ENCODE measurements at places on chromosomes 3 and 15. TPM values are rescaled to one million over a fixed set of nuclear protein-coding genes. Genes with fewer than 3 reads are reported as not detected.

- no peak for DNase-seq
These were observed 99.1 kb downstream of the NR1I2 start for GRCh38 chr3:119880966-119881365.

DNA sequence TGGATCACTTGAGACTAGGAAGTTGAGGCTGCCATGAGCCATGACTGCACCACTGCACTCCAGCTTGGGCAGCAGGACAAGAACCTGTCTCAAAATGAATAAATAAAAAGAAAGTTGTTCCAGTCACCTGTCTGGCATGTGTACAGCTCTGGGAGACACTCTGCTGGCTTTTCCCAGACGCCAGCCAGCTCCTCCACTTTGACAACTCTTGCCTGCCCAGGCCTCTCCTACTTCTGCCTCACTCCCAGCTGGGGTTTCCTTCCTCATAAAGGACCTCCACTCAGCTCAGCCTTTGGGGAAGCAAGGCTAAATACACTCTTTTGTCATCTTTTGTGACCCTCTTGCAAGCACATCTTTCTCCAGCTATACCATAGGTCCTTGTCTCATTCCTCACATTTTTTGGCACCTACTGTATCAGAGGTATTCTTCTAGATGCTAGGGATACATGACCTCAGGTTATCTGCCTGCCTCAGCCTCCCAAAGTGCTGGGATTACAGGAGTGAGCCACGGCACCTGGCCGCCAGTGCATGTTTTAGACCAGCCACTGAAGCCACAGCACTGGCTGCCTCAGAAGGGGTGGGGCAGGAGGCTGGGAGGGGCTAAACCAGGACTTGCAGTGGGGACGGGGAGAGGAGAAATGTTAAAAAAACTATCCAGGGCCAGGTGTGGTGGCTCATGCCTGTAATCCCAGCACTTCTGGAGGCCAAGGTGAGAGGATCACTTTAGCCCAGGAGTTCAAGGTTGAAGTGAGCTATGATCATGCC is 10.0 kb upstream of the ELP6 start:
- DNase-seq = no peak

GRCh38 chr3:16496408-16497222 is 16.9 kb downstream of the RFTN1 start:
- no peak for DNase-seq

DNA sequence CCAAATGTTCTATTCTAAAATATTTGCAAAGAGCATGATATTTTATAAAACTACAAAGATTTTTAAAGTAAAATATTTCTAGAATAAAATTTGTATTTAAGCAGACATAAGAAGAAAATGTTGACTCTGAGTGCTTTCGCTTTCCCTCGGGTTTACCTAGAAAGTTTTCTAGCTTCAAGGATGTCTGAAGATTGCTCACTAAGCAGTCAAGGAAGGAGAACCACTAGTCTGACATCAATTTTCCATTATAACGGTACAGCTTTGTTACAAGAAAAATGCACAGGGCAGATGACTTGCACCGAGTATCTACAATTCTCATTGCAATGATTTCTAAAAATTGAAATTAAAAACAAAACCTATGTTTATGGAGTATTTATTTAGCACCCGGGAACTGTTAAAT is 14.2 kb downstream of the GPR15 start:
- no peak for DNase-seq

DNA sequence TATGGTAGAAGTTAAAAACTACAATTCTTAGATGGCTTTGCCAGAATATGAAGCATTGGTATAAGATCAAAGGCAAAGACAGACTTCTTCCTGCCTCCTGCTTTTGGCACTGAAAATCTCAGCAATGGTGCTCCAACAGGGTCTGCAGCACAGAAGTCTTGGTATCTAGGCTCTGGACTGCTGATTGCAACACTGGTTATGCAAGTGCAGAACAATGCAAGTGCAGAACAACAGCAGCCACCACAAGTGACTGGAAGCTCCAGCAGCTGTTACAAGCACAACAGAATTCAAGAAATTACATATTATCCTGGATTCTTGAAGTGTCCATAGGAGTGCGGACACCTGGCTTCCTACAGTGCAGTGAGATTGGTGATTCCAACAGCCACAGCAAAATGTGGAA is 33.7 kb downstream of the ZBTB20 start:
- DNase-seq = no peak

- DNase-seq = no peak
These were observed 23.4 kb upstream of the ZFAND6 start for GRCh38 chr15:80036071-80036470.

- no peak for DNase-seq
These were observed 14.4 kb upstream of the TSC22D2 start for GRCh38 chr3:150393745-150394144.

DNA sequence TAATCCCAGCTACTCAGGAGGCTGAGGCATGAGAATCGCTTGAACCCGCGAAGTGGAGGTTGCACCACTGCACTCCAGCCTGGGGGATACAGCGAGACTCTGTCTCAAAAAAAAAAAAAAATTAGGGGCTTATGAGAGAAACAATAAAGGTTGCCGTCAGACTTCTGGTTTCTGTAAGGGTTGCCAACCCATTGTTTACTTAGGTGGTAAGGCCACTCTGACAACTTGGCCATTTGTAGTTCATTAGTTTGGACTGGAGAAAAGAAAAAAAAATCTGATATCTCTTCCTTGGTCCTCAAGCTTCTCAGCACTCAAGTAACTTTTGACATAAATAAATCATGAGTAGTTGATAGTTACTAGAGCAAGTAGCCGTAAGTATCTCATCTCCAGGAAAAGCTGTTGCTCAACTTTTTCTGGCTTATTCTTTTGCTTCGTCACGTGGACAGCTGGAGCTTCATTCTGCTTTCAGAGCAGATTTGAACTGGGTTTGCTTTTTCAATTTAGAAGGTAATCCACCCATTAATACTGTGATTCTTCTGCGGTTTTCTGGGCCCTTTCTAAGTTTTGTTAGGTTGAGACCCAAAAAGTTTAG is 9.4 kb downstream of the SNX1 start:
- DNase-seq = peak; percentile 49

- no peak for DNase-seq
These were observed 58.5 kb downstream of the LPP start for GRCh38 chr3:188212308-188212969.

DNA sequence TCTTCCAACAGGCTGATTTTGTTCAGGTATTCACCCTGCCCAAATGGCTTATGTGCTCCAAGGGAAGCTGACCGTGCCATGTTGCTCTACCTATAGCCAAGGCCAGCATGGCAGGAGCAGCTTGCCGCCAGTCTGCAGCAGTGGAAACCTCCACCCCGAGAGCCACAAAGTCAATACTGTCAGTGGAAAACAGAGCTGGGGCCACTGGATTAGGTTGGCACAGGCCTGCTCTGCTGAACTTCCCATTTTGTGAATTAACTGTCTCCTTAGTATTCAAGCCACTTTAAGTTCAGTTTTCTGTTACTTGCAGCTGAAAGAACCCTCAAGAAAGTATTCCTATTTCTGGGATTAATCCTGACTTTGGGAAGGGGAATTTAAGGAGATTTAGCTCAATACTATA is 63.8 kb upstream of the XCR1 start:
- DNase-seq = no peak

The HYAL1 gene
- 30.5 TPM for total RNA-seq

The UTS2B gene
- not detected for total RNA-seq

The MELTF gene
- 0.77 TPM for total RNA-seq

The DUOXA2 gene
- total RNA-seq = not detected

The ZNF385D gene
- 12.9 TPM for total RNA-seq

The ACSBG1 gene
- total RNA-seq = not detected

The CACNA2D2 gene
- total RNA-seq = not detected

The HRG gene
- total RNA-seq = not detected

The THOC7 gene
- 86.2 TPM for total RNA-seq
